ENCODE measurements at places on chromosomes 5 and 9.

DNA sequence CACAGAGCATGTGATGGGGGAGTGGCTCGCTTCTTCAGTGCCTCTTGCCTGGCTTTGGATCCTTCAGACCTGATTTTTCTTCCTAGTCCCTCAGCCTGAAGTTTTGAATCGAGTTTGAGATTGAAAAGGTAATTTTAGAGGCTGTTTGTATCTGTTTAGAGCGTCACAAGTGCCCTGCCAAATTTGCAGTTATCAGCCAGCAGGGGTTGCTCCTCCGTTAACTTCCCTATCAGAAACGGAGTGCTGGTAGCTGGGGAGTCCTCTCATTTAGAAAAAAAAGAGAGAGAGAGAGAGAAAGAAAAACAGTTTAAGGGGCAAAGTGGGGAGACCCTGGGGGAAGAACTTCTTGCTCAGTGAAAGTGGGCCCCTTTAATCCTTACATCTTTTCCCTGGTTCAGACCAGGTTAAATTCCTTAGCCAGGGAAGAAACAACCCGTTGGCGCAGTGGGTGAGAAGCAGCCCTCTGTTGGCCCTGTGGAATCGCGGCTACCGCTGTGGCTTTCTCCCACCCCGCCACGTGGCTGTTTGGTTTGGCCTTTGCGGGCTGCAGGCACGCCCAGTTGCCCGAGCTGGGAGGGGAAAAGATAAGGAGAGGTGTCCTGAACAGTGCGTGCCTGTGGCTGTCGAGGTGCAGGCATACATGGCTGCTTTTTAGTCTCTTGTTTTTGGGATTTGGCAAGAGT is 576.7 kb upstream of the ACO1 start:
- DNase-seq: no peak

GRCh38 chr9:78519786-78520185 is 222.9 kb downstream of the PSAT1 start:
- no peak for DNase-seq

- no peak for DNase-seq
Observed at GRCh38 chr5:61256474-61256873, 75.6 kb upstream of the ZSWIM6 start.

DNA sequence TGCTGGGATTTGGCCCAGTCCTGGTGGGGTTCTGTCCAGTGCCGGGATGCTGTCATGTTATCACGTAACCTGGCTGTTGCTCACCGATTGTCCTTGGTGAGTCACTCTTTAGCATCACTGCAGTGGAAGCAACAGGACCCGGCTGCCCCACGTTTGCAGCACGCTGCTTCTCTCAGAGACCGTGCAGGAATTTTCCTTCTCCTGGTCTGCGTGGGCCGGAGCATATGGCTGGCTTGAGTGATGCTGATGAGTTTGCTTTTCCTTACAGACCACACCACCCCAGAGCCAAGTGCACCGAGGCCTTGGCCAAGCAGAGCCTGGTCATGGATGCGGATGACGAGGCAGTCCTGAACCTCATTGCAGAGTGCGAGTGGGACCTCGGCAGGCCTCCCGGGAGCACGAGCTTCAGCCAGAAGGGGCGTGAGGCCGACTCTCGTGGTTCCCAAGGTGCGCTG is 21.4 kb downstream of the CEP72 start:
- no peak for DNase-seq

- DNase-seq: no peak
Observed at GRCh38 chr9:1320607-1321195, 270.5 kb downstream of the DMRT2 start.

DNA sequence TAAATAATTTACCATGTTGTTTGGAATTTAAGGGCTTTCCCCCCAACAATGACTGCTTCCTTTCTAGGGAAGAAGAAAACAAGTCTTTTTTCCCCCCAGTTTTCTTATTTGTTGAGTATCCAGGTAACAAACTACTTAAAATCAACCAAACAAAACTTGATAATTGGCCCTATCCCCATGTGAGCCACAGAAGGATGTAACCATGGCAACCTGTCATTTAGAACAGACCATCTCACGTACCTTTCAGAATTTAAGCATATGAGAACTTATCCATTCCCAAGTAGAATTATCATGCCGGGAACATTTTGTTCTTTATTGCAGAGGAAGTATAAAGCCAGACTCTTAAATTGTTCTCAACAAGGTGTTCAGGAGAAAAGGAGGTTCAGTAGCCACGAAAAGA is 392.3 kb downstream of the CETN3 start:
- DNase-seq: no peak

GRCh38 chr9:69198521-69199220 is 24.6 kb downstream of the TJP2 start:
- no peak for DNase-seq

- DNase-seq: peak; percentile 24
Observed at GRCh38 chr9:96317335-96317980, 15.5 kb upstream of the HSD17B3 start.

- DNase-seq: no peak
Observed at GRCh38 chr9:27535701-27536118, 6.1 kb upstream of the MOB3B start.

GRCh38 chr5:90861843-90862586 is 303.4 kb downstream of the ADGRV1 start:
- DNase-seq: no peak

GRCh38 chr5:149946118-149946517 is 1.5 kb upstream of the PDE6A start:
- DNase-seq: no peak

GRCh38 chr9:134566196-134566847 is 75.3 kb upstream of the COL5A1 start:
- DNase-seq: no peak

DNA sequence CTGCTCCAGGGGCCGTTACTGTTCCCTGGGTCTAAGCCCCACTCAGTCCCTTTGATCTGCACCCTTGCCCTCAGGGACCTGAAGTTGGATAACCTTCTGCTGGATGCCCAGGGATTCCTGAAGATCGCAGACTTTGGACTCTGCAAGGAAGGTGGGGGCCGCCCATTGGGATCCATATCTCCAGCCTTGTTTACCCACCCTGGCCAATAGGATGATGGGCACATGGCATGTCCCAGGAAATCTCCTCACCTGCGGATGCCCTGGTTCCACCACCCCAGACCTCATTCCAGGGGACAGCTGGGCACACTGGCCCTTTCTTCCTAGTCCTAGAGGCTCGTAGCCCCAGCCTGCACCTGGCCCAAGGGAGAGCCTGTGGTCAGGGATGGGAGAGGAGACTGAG is 5.5 kb downstream of the ZDHHC12 start:
- no peak for DNase-seq

- no peak for DNase-seq
Observed at GRCh38 chr5:145210020-145210419, 625.1 kb downstream of the PRELID2 start.

DNA sequence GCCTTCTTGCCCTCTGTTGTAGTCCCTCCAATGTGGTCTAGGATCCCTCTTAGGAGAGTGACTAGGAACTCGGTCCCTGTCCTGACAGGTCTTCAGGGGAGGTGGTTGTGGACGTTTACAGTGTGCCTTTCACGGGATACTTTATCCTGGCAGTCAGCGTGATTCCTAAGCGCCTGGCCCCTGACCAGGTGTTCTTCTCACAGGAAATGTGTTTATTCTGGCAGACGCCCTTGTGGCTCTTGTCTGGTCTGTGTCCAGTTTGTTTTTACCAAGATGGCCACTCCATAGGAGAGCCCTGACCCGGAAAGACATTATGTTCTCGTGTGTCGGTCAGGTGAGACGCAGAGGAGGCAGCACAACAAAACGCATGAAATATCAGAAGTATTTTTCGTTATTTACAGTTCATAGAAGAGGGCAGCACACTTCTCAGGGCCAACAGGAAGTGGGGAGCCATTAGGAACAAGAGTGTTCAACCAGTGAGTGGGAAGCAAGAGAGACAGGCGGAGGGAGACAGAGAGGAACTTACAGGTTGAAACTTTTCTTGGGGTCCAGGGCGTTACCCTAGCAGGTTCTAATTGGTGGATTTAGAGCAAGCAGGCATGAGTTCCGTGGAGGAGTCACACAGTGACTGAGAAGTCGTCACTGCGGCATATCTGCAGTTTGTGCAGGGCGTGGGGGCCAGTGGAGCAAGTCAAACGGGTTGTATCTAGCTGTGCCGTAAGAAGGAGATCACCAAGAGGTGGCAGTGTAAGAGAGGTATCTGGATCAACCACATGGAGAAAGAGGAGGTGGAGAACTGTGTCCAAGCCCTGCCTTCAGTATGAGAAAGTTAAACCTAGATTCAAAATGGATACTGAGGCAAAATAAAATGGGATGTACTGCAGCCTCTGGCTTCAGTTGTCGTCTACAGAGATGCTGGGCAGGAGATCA is 412.9 kb downstream of the ZSWIM6 start:
- DNase-seq: no peak

- no peak for DNase-seq
Observed at GRCh38 chr5:180180846-180181245, 28.2 kb downstream of the RASGEF1C start.

DNA sequence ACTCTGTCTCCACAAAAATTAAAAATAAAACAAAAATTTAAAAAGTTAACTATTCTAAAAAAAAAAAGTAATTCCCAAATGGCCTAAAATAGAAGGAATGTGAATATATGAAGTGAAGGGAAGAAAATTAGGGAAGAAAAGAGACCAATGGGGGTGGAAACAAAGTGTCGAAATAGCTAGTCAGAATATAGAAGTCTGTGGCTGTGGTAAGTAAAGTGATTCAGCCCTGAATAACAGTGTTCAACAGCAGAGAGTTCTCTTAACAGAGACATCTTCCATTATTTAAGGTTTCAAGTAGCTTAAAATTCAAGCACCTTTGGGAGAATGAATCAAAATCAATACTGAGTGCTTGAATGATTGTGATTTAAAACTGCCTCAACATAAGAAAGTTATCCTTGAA is 51.7 kb downstream of the LPAR1 start:
- DNase-seq: no peak
